HT-29 (cell line): ENCODE measurements at places on chromosomes 13 and 19.

GRCh38 chr13:78201411-78201810 is 282.8 kb upstream of the EDNRB start:
- DNase-seq = no peak

DNA sequence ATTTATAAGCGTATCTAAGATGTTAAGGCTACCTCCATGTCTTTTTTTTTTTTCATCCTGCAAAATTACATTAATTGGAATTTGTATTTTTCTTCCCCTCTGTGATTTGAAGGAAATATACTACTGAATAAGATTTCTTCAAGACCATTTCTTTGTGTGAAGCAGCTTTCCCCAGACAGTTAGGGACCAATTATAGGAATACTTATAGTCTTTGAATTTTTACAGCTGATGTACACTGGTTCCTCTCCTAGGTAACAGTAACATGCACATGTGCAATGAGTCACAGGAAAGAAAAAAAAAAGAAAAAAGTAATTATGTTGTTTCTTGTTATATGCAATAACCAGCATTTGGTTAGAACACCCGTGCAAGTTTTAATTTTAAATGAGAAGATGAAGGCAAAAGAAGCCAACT is 82.0 kb downstream of the PCDH9 start:
- no peak for DNase-seq

- DNase-seq = no peak
Observed at GRCh38 chr19:6568816-6569215, 22.1 kb downstream of the CD70 start.

GRCh38 chr13:51681037-51681678 is 96.9 kb downstream of the WDFY2 start:
- DNase-seq = peak; percentile 33
